Central memory CD8-positive, alpha-beta T cell (primary cell): ENCODE measurements at places on chromosomes 1 and 21.

- no peak for DNase-seq
Measured at GRCh38 chr1:203556047-203556851, 62.3 kb downstream of the OPTC start.

- no peak for DNase-seq
Measured at GRCh38 chr1:62444701-62445100, 7.9 kb downstream of the USP1 start.

- DNase-seq, result no peak
Measured at GRCh38 chr1:31837451-31838158, 21.8 kb upstream of the SPOCD1 start.

DNA sequence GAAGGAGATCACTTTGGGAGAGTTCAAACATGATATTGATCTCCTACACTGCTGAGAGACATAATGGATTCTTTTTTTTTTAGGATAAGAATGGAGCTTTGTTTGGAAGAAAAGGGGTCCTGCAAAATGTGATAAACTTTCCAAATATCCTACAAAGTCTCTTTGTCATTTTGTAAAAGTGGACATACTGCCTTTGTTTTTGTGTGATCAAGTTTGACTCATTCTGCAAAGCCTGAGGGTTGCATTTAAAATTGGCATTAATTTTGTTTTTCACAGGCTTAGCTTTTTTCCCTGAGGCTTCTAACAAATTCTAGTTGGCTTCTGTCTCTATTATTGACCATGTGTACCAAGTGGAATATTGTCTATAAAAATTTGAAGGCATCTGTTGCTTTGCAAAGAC is 113.2 kb downstream of the AK5 start:
- DNase-seq, result no peak

DNA sequence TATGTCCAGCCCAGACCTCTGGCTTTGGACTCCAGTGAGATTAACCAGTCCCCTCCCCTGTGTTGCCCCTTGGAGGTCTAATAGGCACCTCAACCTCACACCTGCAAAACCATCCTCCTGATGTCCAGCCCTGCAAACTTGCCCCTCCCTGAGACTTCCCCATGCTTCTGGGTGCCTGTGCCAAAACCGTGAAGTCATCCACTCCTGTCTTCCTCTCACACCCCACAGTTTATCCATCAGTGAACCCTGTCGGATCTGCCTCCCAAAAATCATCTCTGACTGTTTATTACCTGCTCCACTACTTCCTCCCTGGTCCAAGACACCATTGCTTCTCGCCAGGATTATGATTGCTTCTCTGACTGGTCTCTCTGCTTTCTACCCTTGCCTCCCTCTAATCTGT is 31.7 kb upstream of the PADI1 start:
- DNase-seq, result no peak

DNA sequence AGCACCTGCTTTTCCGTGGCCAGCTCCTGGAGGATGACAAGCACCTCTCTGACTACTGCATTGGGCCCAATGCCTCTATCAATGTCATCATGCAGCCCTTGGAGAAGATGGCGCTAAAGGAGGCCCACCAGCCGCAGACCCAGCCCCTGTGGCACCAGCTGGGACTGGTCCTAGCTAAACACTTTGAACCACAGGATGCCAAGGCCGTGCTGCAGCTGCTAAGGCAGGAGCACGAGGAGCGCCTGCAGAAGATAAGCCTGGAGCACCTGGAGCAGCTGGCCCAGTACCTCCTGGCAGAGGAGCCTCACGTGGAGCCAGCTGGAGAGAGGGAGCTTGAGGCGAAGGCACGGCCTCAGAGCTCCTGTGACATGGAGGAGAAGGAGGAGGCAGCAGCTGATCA is 413 bp downstream of the UBL4B start:
- DNase-seq, result no peak

- no peak for DNase-seq
Measured at GRCh38 chr1:201585901-201586300, 47.0 kb downstream of the NAV1 start.

DNA sequence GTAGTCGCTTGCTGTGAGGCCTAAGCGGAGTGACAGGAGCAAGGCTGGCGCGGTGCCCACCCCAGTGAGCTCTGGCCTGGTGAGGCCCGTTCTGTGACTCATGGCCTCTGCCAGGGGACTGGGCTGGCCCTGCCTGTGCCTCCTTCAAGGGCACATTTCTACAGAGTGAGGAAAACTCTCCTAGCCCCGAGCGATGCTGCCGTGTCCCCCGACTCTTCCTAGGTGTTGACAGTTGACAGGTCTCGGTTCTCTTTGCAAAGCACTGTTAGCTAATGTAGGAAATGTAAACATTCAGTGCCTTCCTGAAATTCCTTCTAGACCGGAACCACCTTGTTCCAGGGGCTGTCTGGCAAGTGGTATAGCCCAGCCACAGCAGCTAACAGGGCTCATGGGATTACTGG is 43.9 kb downstream of the ABCG1 start:
- no peak for DNase-seq

DNA sequence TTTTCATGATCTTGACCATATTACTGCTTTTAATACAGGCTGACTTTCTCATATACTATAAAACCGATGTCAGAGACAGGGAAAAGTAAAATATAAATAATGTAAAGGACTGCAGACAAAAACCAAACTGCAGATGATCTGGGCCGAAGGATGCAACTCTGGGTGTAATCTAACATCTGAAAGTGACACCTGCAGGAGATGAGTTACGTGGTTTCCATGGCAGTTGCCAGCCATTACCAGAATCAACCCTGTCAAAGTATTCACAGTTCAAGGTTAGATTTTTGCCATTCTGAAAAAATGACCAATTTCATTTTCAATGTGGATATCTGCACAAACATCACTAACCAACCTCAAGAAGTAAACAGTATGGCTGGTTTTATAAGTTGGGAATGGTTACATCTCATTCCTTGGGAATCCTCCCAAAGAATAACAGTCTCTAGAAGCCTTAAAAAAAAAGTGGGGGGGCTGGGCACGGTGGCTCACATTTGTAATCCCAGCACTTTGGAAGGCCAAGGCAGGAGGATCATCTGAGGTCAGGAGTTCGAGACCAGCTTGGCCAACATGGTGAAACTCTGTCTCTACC is 27.7 kb downstream of the DNAJC11 start:
- no peak for DNase-seq

DNA sequence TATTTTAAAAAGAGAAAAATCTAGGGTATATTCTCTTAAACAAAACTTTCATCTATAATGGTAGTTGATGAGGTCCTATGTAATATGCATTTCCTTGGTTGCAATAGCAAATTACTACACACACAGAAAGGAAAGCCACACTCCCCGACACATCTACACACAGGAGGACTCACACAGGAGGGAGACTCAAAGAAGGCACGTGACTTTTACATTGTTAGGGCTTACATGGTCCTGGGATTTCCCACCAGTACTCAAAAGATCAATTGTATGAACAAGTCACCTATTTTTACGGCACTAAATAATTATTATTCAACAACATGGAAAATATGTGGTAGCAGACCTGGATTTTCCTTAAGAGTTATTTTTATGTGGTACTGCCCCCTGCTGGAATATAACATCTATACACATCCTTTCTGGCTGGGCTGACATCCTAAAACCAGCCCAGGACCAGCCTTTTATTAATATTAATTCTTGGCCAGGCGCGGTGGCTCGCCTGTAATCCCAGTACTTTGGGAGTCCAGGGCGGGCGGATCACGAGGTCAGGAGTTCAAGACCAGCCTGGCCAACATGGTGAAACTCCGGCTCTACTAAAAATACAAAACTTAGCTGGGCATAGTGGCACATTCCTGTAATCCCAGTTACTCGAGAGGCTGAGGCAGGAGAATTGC is 33.9 kb upstream of the LGALS8 start:
- DNase-seq, result no peak

- no peak for DNase-seq
Measured at GRCh38 chr1:92411511-92411910, 75.2 kb downstream of the GFI1 start.
